ENCODE measurements at places on chromosomes 1 and 21.
A peak's percentile ranks its signal among the peaks of the same experiment; 100 is the strongest.

DNA sequence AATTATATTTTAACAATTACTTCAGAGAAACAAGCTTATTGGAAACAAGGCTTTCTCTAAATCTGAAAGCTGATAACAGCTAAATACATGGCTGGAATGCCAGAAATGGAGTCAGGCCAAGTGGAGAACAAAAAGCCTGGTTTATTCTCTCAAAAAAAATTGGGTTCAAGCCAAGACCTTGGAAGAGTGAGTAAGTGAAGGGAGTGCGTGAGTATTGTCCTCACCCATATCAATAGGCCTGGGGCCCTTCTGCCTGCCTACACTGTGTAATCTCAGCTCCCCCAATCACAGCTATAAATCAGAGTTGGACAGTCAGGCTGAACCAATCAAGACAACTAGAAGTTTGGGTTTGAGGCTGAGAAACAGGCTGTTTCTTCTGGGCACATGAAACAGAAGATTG is 7.4 kb downstream of the KYAT3 start:
- DNase-seq, result peak; percentile 67

DNA sequence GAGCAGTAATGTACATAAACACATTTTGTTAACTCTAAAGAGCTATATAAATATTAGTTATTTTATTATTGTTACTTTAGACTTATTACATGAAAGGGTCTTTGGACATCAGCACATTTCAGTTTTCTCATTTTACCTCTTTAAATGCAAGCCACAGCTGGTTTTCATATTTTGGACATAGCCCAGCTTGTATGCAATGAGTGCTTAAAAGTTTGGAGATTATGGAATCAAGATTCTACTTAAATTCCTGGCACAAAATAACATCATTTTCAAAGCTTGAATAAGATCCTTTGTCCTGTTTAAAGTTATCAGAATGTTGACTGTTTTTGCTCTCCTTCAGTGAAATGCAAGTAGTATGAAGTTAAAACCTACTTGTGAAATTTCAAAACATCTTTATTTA is 15.5 kb upstream of the LEPR start:
- DNase-seq, result no peak

DNA sequence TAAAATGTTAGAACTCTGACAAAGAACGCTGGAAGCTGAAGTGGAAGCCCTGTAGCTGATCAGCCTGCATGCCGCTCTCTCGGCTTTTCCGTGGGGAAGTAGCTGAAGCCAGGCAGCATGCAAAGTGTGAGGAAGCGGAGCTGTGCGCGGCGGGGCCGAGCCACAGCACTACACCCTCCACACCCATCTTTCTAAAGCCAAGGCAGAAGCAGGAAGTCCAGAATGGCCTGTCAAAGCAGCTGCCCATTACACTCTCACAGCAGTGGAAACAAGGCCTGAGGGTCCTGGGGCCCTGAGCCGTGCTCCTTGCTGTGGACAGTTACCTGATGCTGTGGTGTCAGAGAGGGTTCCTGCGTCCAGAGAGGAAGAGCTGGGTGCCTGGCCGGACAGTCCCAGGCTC is 69.6 kb downstream of the UBR4 start:
- DNase-seq, result no peak

- no peak for DNase-seq
Observed at GRCh38 chr1:230612651-230613050, 29.6 kb upstream of the COG2 start.

- DNase-seq, result peak; percentile 38
Observed at GRCh38 chr1:147177611-147178380, 5.5 kb upstream of the PRKAB2 start.

GRCh38 chr1:39494671-39495410 is 3.4 kb downstream of the BMP8A start:
- no peak for DNase-seq

- no peak for DNase-seq
Observed at GRCh38 chr1:93000291-93000690, 39.0 kb upstream of the DIPK1A start.

- DNase-seq, result no peak
Observed at GRCh38 chr1:38609166-38610025, 250.2 kb downstream of the RRAGC start.

GRCh38 chr1:1237874-1238701 is 6.1 kb downstream of the B3GALT6 start:
- no peak for DNase-seq

- no peak for DNase-seq
Observed at GRCh38 chr1:227841096-227841495, 25.6 kb downstream of the PRSS38 start.

DNA sequence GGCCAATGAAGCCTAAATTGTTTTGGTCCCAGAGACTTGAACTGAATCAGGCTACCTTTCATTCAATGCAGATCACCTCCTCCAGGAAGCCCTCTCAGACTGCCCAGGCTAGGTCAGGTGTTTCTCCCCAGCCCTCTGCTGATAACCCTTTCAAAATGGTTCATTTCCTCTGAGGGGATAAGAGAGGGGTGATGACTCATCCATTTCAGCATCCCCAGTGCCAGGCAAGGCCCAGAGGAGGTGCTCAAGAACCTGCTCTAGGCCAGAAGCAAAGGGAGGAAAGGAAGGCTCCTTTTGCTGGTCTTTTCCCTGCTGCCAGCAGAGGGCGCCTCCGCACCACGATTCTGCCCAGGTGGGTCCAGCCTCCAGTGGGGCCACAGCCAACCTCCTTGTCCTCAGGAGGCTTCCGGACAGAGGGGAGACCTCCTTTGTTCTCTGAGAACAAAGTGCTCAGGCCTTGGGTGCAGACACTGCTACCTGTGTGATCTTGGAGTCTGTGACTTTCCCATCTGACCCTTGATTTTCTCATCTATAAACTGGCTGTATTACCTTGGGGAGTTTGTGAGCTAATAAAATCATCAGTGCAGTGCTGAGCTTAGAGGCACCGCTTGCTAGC is 45.3 kb upstream of the ARHGEF10L start:
- peak; percentile 57 for DNase-seq

GRCh38 chr21:26966649-26967061 is 233 bp downstream of the ADAMTS5 start:
- DNase-seq, result no peak

DNA sequence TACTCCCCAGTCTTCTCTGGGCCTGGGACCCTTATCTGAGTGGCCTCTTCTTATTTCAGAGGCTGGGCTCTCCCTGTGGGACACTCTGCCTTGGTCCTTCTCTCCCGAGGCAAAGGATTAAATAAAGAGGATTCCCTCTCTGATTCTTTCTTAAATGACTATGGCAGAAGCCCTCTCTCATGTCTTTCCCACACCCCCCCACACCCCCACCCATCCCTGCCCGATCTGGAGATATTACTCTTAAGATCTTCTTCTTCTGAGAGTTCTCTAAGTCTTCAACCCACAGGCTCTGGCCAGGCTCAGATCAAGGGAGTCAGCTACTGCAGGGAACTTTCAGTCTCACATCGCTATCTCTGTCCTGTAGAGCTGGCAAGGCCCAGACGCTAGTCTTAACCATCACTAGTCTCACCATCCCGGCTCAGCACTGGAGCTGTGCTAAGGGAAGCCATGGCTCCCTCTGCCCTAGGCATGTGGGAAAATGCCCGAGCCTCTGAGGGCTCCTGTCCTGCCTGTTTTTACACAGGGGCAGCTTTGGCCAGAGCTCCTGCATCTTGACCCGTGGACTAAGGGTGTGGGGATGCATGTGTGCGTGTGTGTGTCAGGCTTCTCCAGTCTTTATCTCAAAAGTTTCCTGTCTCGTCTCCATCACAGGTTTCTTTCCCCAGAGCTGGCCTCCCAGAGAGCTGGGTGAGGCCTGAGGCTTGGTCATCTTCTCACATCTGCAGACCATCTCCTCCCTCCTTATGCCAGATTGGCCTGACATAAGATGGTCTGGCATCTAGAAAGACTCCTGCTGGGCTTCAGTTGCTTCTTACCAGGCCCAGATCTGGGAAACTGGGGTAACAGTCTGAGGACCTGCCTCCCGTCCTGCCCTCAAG is 36.7 kb downstream of the LGR6 start:
- no peak for DNase-seq

DNA sequence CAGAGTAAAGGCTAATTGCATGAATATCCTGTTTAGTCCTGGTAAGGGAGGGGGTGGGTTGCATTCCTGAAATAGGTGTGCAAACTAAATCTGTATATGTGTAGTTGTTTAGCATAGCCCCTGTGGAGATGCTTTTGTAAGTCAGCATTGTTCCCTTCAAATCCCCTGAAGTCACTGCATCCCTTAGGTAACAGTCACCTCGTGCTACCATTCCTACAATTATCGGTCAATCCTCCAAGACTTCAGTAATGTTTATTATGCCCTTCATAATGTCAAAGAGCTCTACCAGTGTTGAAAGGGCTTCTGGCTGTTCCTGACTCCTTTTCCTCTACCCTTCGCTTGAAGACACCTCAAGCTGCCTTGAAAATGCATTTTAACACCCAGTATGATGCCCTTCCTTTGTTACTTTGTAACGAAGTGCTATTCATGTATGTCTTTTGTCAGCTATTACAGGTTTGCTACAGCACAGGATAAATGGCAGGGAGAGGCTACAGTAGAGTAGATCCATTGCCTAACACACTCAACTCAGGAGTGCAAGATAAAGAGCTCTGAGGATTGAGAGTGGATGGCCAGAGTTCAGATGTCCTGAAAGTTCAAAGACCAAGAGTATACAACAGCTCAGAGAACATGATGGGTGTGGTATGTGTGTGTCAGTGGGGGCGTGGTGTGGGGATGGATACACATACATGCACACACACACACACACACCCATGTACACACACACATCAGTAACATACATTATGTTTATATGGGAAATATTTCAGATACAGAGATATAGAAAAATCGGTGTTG is 27.4 kb upstream of the FOXD3 start:
- no peak for DNase-seq

DNA sequence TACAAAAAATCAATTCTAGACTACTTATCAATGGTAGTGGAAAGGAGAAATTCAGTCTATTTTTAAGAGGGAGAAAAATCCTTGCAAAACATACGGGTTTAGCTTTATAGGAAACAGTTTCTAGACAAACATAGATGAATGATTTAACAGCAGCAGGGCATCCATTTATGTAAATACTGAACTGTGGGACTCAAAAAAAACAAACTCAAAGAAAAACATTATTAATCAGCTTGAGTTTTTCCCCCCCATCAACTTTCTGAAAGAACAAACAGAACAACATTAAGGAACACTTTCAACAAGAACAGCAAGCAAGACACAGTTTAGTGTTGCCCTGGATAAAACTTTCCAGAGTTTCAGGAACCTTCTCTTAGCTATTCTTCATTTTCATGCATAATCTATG is 147.3 kb upstream of the KCNK2 start:
- DNase-seq, result no peak

DNA sequence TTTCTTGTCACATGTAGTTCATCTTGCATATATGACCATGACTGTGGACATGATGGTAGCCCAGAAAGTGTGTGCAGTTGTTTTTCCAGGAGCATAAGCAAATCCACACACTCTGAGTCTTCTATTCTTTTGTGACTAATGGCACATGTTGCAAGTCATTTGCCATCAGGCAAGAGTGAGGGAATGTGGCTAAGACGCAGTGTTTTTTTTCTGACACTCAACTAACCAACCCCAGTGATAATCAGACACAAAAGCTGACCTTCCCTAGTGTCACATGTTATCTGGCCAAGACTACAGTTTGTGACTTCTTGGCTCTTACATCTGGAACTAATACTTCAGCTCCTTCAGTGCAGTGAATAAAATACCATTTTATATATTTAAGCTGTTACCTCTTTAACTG is 108.8 kb downstream of the ITSN1 start:
- peak; percentile 5 for DNase-seq

DNA sequence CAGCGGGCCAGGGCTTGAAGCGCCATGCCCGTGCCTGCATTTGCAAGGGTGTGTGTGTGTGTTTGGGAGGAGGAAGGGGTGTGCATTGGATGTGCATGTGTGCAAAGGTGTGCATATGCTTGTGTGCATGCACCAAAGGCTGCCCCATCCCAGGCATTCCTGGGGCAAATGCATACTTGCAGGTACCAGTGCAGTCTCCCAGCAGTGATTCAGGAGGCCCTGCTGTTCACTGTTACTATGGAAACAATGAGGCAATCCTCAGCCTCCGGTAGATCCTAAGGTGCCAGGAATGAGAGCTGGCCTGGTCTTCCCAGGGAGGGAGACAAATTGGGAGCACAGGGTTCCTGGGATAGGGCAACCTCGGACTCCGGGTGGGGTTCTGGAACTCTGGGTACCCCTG is 7.5 kb upstream of the FNDC5 start:
- no peak for DNase-seq

GRCh38 chr21:43206231-43207042 is 37.6 kb downstream of the CRYAA start:
- no peak for DNase-seq

DNA sequence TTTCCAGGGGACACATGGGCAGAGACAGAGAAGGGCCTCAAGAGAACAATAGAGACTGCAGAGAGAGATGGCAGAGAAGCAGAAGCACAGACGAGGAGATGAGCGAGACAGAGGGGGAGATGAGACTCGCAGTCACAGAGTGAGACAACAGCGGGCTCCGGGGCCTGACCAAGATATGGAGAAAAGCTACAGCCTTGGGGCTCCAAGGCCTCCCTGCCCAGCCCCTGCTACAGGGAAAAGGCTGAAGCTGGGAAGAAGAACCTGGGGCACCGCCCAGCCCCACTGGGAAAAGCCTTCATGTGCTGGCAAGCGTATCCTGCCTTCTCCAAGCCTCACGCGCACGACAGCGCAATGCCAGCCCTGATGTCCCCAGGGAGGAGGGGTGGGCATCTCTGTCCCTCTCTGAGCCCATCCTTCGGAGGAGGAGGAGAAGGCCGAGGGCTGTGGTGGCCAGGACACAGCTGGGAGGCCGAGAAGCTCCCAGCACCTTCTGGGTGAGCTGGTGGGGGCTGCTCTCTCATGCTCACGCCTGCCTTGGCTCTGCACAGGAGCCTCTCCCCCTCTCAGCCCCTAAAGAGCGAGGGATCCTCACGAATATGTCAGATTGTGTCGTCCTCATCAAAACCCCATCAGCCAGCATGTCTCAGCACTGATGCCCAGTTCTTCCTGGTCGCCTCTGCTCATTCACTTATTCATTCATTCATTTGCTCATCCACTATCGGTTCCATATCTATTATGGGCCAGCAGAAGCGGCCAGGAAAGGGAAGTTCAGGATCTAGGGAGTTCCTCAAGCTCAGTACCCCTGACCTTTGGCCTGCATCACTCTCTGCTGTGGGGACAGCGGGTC is 56.6 kb downstream of the ACOT7 start:
- no peak for DNase-seq

GRCh38 chr1:93816970-93817678 is 61.9 kb downstream of the DNTTIP2 start:
- no peak for DNase-seq

- no peak for DNase-seq
Observed at GRCh38 chr1:97545446-97545845, 375.4 kb downstream of the DPYD start.

DNA sequence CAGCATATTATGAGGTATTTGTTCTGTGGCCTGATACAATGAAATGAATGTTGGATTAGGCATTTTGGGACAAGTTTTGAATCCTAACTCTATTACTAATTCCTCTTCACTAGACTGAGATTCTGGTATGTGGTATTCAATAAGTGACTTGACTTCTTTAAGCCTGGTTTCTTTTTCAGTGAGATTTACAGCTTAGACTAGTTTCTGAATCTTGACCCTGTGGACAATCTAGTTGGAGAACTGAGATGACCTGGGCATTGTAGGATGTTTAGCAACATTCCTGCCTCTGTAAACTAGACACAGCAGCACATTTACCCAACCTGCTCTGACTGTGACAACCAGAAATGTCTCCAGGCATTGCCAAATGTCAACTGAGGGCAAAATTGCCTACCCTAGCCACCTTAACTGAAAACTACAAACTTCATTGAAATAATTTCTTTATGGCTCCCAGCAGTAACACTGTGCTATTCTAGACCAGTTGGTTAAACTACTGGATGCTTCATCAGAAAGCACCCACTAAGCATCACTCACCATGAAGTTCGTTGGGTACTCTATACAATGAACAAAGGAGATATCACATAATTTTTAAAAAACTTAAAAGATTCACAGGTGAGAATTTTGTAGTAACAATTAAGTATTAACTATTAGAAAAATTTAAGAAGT is 16.8 kb downstream of the PTPRC start:
- no peak for DNase-seq
